Thoracic aorta (tissue), 2 donors: ENCODE measurements at places on chromosomes 5 and 9. TPM values are rescaled to one million over a fixed set of nuclear protein-coding genes. Genes with fewer than 3 reads are reported as not detected.

Gene KYAT1
- total RNA-seq: 5.4 TPM

Gene NUTM2F
- total RNA-seq: not detected

Gene DIRAS2
- total RNA-seq: not detected

Gene SLC25A25
- 30.1 TPM for total RNA-seq

- no peak overlapping the region for H3K27ac ChIP-seq
- H3K36me3 ChIP-seq: no peaks in the 10 kb centered on the region
- no peaks in the 10 kb centered on the region for H3K4me1 ChIP-seq
- H3K4me3 ChIP-seq: no peak overlapping the region
Measured at GRCh38 chr5:166166071-166166470, 2125.4 kb upstream of the WWC1 start.

GRCh38 chr5:155728146-155728856 is 598.7 kb upstream of the SGCD start:
- H3K4me1 ChIP-seq: peaks cover 18% of the 10 kb centered on the region
- peak overlapping the region; percentile 65 for H3K4me3 ChIP-seq
- DNase-seq: no peak
- no peaks in the 10 kb centered on the region for H3K36me3 ChIP-seq
- no peak overlapping the region for H3K27ac ChIP-seq
- no peaks in the 10 kb centered on the region for H3K27me3 ChIP-seq

DNA sequence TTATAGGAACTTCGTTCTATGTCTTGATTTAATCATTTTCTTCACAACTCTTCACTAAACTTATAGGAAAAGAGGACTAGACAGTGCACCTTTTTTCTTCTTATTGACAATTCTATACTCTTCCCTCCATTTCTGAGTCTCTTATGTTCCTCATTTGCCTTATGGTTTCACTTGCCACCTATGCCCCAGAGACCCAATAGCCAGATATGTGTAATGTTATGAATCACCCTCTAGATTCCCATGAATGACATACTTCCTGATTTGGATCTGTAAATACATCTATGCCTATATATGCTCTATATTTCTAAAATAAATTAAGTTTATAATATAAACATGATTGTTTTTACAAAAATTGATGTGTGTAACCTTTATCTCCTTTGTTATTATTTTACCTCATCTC is 514.1 kb upstream of the MEF2C start:
- no peak for DNase-seq
- peaks cover 15% of the 10 kb centered on the region for H3K4me1 ChIP-seq
- no peaks in the 10 kb centered on the region for H3K27me3 ChIP-seq
- no peak overlapping the region for H3K27ac ChIP-seq
- peak overlapping the region; percentile 28 for H3K4me3 ChIP-seq
- H3K36me3 ChIP-seq: no peaks in the 10 kb centered on the region

DNA sequence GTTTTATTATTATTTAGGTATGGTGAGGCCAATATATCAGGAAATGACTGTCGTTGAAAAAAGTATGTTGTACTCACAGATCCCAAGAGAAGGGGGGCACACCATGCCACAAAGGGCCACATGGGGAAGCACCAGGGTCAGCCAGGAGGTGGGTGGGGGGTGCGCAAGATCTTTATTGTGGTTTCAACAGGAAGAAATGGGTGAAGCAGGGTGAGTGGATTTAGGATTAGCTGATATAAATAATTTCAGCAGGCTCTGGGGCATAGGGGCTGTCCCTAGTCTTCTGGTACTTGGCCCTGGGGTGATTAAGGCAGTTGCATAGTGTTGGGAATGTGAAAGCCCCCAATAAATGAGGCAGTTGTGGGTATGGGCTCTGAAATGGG is 8.6 kb downstream of the PDCD1LG2 start:
- no peaks in the 10 kb centered on the region for H3K27me3 ChIP-seq
- no peak overlapping the region for H3K4me3 ChIP-seq
- peak overlapping the region; percentile 1 for H3K27ac ChIP-seq
- DNase-seq: no peak
- H3K4me1 ChIP-seq: peaks cover 20% of the 10 kb centered on the region

- H3K27ac ChIP-seq: no peak overlapping the region
- no peaks in the 10 kb centered on the region for H3K36me3 ChIP-seq
- H3K4me1 ChIP-seq: no peaks in the 10 kb centered on the region
- DNase-seq: no peak
Measured at GRCh38 chr9:134955156-134955555, 37.4 kb upstream of the FCN1 start.

GRCh38 chr5:124735169-124735858 is 11.1 kb downstream of the ZNF608 start:
- H3K4me1 ChIP-seq: peaks cover 45% of the 10 kb centered on the region
- H3K4me3 ChIP-seq: peak overlapping the region; percentile 69
- no peaks in the 10 kb centered on the region for H3K36me3 ChIP-seq
- no peak overlapping the region for H3K27ac ChIP-seq

DNA sequence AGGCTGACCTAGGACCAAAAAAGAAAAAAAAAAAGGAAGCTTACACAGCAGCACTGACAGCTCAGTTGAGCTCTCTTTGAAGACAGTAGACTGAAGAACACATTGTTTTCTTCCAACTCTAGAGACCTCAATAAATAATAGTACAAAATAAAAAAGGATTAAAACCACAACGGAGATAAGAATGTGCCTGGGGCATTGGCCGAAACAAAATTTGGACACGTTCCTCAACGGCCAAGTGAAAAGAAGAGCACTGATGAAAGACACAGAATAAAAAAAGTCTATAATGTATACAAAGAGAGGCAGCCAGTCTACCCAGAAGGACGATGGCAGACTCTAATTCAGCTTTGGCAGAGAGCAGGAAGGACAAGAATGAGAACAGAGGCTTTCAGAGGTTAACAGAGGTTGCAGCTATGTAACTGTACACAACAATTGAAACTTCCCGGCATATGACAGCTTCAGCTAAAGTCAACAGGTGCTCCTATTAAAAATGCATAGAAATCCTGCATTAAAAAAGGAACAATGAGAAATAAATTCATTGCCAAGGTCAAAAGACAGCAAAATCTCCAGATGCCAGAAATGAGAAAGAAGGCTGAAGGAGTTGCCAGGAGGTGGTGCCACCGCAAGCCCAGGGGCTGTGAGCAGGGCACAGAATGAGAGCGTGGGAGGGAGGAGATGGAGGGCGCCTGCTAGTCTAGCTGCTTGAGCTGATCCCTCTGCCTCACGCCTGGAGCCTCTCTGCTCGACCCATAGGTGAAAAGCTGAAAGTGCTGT is 113.9 kb downstream of the DCP2 start:
- no peaks in the 10 kb centered on the region for H3K27me3 ChIP-seq
- H3K4me1 ChIP-seq: peaks cover 10% of the 10 kb centered on the region
- H3K36me3 ChIP-seq: no peaks in the 10 kb centered on the region
- peak overlapping the region; percentile 52 for H3K4me3 ChIP-seq

DNA sequence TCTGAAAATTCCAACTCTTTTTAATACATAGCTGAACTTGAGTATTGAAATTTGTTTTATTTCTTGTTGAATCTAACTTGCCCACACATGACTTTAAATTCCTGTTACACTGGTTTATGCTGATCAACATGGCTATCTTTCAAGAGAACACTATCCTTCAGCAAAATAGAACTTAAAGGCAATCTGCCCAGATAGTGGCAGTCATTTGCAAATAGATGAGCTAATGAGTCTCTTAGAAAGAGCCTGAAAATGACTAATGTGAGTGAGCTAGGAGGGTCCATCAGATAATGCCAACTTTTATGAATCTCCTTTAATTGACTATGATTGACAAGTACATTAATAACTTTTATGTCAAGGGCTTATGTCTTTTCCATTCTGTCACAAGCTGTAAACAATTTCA is 1360.8 kb upstream of the C9orf72 start:
- DNase-seq: no peak
- H3K4me1 ChIP-seq: no peaks in the 10 kb centered on the region
- no peak overlapping the region for H3K4me3 ChIP-seq

DNA sequence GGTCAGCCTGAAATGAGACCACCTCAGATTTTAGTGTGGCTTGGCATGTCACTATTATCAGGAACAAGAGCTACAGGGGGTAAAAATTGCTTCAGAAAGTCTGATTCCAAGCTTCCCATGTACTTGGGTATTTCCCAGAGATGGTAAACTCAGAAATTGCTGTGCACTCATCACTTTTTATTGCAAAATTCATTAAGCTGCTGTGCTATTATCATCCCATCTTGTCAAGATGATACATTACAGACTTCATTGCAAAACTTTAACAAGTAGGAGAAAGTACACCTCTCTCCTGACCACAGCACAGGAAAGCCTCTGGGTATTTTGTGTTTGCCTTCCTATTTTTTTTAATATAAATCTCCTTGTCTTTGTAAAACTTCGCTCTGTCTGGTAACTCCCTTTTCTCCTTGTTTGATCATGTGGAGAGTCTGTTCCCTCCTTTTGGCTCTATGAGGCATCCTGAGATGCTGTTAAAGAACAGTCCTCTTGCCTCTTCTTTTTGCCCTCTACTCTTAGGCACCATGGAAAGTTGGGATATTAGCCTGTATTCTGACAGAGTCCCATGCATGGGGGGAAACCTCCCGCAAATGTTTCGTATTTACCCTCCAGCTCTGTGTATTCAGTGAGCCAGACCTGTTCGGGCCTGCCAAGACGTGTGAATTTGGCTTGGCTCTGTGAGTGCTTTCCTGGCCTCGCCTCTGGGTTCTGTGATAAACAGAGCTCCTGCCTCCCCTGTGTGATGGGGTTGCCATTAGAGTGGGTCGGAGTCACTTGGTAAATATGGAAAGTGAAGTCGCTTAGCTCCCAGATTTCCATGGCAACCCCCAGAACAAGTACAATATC is 260.7 kb downstream of the NR3C1 start:
- H3K4me3 ChIP-seq: peak overlapping the region; percentile 8
- H3K27ac ChIP-seq: peak overlapping the region; percentile 74
- no peaks in the 10 kb centered on the region for H3K36me3 ChIP-seq
- DNase-seq: peak; percentile 49
- H3K27me3 ChIP-seq: no peaks in the 10 kb centered on the region

- no peaks in the 10 kb centered on the region for H3K27me3 ChIP-seq
- no peak overlapping the region for H3K4me3 ChIP-seq
- H3K36me3 ChIP-seq: no peaks in the 10 kb centered on the region
- H3K27ac ChIP-seq: no peak overlapping the region
- no peaks in the 10 kb centered on the region for H3K4me1 ChIP-seq
- DNase-seq: no peak
Measured at GRCh38 chr5:111563031-111563822, 50.9 kb upstream of the STARD4 start.
